Central memory CD8-positive, alpha-beta T cell (primary cell): ENCODE measurements at places on chromosomes 3 and 15.

- no peak overlapping the region for H3K27ac ChIP-seq
- no peak for DNase-seq
- H3K4me1 ChIP-seq = peaks cover 23% of the 10 kb centered on the region
- H3K4me3 ChIP-seq = no peak overlapping the region
- H3K27me3 ChIP-seq = no peaks in the 10 kb centered on the region
These were observed 24.7 kb downstream of the LYSMD4 start for GRCh38 chr15:99708563-99708962.

DNA sequence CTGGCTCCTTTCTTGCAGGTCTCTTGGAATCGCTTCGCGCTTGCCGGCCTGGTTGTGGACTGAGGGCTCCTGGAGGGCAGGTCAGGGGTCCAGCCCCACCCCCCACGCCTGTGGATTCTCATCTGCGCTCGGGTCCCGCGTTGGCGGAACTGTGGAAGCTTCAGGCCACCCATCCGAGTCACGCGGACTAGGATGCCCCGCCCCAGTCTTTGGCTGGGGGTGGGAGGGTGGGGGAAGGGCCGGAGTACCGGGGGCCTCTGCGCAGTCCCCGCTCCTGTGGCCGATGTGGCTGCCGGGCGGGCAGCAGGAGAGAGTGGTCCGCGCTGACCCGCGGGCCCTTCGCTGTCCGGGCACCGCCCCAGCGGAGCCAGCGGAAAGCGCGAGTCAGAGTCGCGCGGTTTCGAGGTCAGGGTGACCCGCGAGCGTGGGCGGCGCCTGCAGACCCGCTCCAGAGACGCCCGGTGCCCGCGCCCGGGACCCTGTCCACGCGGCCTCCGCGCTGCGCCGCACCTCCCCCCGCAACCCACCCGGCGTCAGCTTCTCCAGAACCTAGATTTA lies 114.2 kb downstream of the KLF13 start:
- no peaks in the 10 kb centered on the region for H3K27me3 ChIP-seq
- peaks cover 3% of the 10 kb centered on the region for H3K36me3 ChIP-seq
- peak overlapping the region; percentile 61 for H3K4me3 ChIP-seq
- peak overlapping the region; percentile 99 for H3K27ac ChIP-seq

DNA sequence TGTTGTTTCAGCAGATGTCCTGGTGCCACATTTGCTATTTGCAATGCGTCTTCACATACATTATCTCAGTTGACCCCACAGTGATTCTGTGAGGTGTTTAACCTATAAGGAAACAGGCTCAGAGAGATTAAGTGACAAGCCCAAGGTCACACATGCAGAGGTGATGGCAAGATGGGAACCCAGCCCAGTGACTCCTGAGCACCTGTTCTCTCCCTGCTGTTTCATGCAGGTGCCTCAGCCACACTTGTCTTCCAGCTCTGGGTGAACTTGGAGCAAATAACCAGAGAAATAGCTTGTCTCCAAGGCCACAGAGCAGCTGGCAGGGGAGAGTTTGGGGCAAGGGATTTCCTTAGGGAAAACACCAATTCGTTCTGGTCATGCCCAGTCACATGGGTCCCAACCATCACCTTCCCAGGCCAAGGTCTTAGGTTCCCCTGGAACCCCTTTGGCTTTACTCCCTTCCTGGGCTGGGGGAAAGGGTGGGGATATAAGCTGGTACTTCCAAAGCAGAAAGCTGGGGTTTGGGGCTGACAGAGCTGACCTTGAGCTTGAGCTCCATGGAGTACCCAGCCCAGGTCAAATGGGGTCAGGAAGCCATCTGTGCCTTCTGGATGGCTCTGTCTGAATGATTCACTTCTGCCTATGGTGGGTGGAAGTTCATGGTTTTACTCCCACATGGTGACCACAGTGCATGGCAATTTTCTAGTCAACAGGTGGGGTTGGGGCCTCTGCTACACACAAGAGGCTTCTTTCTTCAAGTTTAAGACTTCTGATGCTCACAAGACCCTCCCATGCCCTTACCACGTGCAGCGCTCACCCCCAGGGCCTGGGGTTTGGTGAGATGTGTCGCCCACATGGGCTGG lies 22.4 kb downstream of the LIPC start:
- peaks cover 22% of the 10 kb centered on the region for H3K4me1 ChIP-seq
- no peaks in the 10 kb centered on the region for H3K27me3 ChIP-seq
- no peak overlapping the region for H3K27ac ChIP-seq
- no peak for DNase-seq

- no peaks in the 10 kb centered on the region for H3K27me3 ChIP-seq
- no peak for DNase-seq
- peaks cover 41% of the 10 kb centered on the region for H3K4me1 ChIP-seq
- H3K27ac ChIP-seq = peak overlapping the region; percentile 55
These were observed 2.4 kb downstream of the TUSC2 start for GRCh38 chr3:50325497-50326181.

- H3K4me3 ChIP-seq = no peak overlapping the region
- H3K27ac ChIP-seq = no peak overlapping the region
- peaks cover 3% of the 10 kb centered on the region for H3K36me3 ChIP-seq
- H3K27me3 ChIP-seq = no peaks in the 10 kb centered on the region
- DNase-seq = no peak
These were observed 24.4 kb upstream of the RAB7A start for GRCh38 chr3:128701342-128702212.

DNA sequence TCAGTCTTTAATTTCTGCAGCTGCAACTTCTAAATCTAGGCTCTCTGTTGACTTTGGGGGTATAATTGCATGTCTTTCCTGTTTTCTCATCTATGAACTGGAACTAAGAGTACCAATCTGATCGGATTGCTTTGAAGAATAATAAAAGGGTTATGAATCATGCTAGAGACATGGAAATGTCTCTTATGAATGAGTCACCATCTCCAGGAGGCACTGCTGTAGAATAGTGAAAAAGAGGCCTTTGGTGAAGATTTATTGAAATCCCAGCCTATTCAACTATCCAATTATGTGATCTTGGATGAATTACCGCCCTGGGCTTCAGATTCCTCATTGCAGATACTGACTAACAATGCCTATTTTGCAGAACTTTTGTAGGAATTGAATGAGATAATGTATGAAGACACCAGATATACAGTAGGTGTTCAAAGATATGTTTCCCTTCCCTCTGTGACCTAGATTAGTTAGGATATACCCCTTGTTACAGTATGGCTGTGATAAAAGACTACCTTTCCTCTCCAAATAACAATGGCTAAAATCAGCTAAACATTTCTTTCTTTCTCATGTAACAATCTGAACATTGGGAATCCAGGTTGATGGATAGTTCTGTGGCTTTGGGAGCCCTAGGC lies 11.5 kb upstream of the CMTM8 start:
- DNase-seq = no peak
- H3K36me3 ChIP-seq = no peaks in the 10 kb centered on the region
- no peak overlapping the region for H3K4me3 ChIP-seq
- no peaks in the 10 kb centered on the region for H3K4me1 ChIP-seq
- no peak overlapping the region for H3K27ac ChIP-seq

DNA sequence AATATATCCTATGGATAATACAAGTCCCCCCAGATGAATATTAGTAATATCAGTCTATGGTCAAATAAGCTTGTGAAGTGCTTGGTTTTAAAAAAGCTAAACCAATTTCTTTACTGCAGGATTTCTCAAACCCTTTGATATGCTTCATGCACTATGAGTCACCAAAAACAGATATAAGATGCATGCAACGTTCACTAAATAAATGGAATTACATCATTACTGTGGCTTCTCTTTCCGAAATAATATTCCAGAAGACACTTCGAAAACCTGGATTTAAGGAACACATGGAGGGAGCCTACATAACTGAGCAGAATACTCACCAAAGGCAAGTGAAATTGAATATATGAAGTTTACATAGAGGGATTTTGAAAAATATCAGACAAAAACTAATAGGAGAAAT lies 126.3 kb upstream of the ABI3BP start:
- DNase-seq = no peak
- H3K27me3 ChIP-seq = peaks cover 37% of the 10 kb centered on the region
- no peaks in the 10 kb centered on the region for H3K36me3 ChIP-seq
- H3K4me3 ChIP-seq = no peak overlapping the region

DNA sequence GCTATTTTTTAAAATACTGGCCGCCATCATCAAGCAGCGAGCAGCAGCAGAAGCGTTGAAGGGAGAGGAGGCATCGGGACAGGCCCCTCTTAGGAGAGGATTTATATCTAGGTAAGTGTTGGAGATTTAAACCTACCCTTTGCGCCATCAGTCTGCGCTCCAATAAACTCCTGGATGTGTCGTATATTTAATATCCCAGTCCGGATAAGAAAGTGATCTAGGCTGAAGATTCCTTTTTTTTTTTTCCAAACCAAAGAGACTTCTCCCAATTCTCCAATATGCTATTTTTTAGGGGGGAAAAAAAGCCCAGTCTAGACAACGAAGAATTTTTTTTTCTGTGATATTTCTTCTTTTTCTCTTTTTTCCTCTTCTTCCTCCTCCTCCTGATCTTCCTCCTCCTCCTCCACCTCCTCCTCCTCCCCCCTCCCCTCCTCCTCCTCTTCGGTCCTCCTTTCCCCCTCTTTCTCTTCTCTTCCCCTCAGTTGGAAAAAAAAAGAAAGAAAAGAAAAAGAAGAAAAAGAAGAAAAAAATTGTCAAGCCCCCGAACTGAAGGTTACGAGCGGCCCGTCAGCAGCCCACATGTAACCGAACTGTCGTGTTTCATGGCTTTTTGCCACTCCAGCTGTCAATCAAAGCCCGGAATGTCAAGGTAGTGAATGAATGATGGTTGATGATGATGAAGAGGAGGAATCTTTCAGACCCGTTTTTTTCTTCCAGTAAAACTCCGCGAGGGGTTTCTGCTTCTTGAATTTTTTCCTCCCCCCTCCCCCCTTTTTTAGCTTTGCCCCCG lies 835 bp downstream of the MEIS2 start:
- H3K4me3 ChIP-seq = peak overlapping the region; percentile 84
- H3K36me3 ChIP-seq = peaks cover 15% of the 10 kb centered on the region
- H3K4me1 ChIP-seq = peaks cover 47% of the 10 kb centered on the region
- H3K27ac ChIP-seq = peak overlapping the region; percentile 83
- no peak for DNase-seq

DNA sequence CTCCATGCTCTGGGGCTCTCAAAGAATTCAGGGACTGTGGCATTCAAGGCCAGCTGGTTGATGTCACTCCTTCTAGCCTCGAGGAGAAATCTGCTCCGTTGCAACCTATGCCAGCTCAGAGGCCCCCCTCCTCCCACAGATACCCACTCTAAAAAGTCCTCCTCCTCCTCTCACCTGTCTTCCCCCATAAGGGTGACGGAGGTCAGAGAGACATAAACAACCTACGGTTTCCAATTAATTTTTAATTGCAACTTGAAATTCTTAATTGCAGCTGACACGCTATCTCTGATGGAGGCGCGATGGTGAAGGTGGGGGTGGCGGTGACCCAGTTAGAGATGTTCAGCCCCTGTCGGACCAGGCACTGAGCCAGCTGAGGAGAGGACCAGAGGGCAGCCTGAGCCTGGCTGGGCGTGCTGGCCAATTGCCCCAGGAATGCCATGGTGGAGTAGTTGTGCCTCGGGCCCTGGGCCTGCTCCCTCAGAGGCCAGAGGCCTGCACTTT lies 43.2 kb upstream of the INSYN1 start:
- no peaks in the 10 kb centered on the region for H3K36me3 ChIP-seq
- no peak overlapping the region for H3K27ac ChIP-seq
- H3K27me3 ChIP-seq = peaks cover 10% of the 10 kb centered on the region
- DNase-seq = no peak
- no peak overlapping the region for H3K4me3 ChIP-seq

DNA sequence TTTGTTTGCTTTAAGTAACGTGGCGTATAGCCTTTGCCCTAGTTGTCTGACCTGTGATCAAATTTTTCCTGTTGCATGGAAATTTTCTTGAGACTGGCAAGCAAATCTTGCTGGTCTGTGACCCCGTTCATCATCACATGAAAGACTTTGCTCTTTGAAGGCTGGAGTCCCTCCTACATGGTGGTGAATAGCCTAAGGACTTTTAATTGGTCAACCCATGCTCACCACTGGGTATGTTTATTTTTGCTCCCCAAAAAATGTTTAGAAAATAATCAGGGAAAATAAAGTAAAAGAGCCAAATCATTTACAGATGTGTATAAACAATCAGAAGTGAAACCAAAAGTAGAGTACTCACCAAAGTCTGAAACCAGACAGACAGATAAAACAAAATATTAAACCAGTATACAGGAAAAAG lies 1075.3 kb upstream of the ALCAM start:
- peaks cover 15% of the 10 kb centered on the region for H3K4me1 ChIP-seq
- H3K27ac ChIP-seq = peak overlapping the region; percentile 82
- no peaks in the 10 kb centered on the region for H3K27me3 ChIP-seq
- H3K4me3 ChIP-seq = peak overlapping the region; percentile 55
- DNase-seq = no peak

- H3K4me1 ChIP-seq = peaks cover 17% of the 10 kb centered on the region
- H3K27me3 ChIP-seq = no peaks in the 10 kb centered on the region
- H3K4me3 ChIP-seq = no peak overlapping the region
- DNase-seq = no peak
- H3K27ac ChIP-seq = no peak overlapping the region
- H3K36me3 ChIP-seq = no peaks in the 10 kb centered on the region
These were observed 49.9 kb downstream of the FNDC3B start for GRCh38 chr3:172089250-172089649.

- H3K27me3 ChIP-seq = no peaks in the 10 kb centered on the region
- peaks cover 7% of the 10 kb centered on the region for H3K36me3 ChIP-seq
- no peak for DNase-seq
- no peak overlapping the region for H3K27ac ChIP-seq
- H3K4me1 ChIP-seq = peaks cover 5% of the 10 kb centered on the region
- H3K4me3 ChIP-seq = no peak overlapping the region
These were observed 10.5 kb downstream of the EIF5A2 start for GRCh38 chr3:170897978-170898377.

DNA sequence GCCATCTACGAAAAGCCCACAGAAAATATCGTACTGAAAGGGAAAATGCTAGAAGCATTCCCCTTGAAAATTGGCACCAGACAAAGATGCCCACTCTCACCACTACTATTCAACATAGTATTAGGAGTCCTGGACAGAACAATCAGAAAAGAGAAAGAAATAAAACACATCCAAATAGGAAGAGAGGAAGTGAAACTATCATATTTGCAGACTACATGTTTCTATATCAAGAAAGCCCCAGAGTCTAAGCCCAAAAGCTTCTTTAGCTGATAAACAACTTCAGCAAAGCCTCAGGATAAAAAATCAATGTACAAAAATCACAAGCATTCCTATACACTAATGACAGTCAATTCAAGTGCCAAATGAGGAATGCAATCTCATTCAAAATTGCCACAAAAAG lies 15.6 kb downstream of the OR5K3 start:
- H3K36me3 ChIP-seq = peaks cover 2% of the 10 kb centered on the region
- DNase-seq = no peak
- peaks cover 17% of the 10 kb centered on the region for H3K4me1 ChIP-seq
- H3K27me3 ChIP-seq = no peaks in the 10 kb centered on the region
- H3K4me3 ChIP-seq = no peak overlapping the region
- H3K27ac ChIP-seq = no peak overlapping the region

DNA sequence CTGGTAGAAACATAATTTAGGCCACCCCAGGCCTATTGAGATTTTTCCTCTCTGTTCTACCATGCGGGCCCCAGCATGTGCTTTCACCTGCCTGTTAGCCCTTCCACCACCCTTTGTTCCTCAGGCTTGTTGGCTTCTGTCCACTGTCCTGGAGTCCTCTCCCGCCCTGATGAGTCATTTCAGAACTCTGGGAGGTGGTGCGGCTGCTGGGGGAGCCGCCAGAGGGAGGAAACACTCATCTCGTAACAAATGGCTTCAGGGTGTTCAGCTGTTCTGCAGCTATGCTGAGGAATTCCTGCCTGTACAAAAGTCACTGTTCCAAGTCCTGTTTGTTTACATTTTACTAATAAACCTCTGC lies 36.3 kb downstream of the LRTM1 start:
- H3K4me1 ChIP-seq = no peaks in the 10 kb centered on the region
- peaks cover 2% of the 10 kb centered on the region for H3K36me3 ChIP-seq
- no peaks in the 10 kb centered on the region for H3K27me3 ChIP-seq
- H3K4me3 ChIP-seq = no peak overlapping the region
